ENCODE measurements at places on chromosomes 11 and 22.

DNA sequence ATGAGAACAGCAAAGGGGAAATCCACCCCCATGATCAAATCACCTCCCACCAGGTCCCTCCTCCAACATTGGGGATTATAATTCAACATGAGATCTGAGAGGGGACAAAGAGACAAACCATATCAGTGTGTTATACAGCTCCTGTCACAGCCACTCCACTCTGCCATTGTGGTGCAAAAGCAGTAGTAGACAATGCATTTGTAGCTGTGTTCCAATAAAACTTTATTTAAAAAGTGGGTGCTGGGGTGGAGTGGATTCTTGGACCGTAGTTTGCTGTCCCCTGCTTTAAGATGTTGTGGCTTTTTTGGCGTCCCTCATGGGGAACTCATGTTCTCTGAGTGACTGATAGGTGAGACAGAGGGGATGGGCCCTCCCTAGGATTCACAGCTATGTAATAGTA, 399.1 kb downstream of the SOX6 start:
- no peak for DNase-seq

- DNase-seq, result no peak
These were observed 121.6 kb downstream of the DDX10 start for GRCh38 chr11:108786281-108786990.

GRCh38 chr11:75403037-75403436, 3.7 kb downstream of the RPS3 start:
- no peak for DNase-seq

GRCh38 chr11:60150279-60150678, 32.6 kb downstream of the MS4A6A start:
- no peak for DNase-seq

GRCh38 chr11:61552108-61552635, 28.7 kb downstream of the SYT7 start:
- no peak for DNase-seq

DNA sequence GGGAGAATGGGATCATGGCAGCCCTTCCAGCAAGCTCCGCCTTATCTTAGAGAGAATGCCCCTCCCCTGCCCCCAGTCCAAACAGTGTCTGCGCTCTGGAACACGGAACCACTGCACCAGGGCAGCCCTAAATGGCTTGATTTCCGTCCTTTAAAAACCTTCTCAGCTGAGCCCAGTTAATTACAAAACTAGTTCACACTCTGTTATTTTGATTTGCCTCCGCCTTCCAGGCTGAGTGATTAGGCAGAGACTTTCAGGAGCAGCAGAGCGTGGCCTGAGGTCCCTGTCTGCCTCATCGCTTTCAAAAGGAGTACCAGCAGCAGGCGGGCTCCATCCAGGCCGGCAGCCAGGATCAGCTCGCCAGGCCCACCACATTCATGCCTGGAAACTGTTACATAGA, 313.0 kb downstream of the BRD1 start:
- no peak for DNase-seq

DNA sequence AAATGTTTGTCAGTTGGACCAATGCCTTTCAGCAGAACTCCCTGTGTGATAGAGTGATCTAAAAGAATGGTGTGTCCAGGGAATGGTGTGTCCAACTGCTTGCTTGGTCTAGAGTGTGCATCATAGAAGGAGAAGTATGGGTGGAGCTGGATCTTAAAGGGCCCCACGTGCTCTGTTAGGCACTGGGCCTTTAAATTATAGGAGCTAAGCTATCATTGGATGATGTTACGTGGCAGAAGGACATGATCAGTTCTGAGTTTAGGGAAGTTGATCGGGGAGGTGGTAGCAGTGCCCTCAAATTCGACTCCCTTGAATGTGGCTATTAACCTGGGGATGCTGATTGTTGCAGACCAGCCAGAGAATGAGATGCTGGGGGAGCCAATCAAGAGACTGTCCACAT, 16.4 kb downstream of the STX3 start:
- DNase-seq, result no peak

GRCh38 chr11:104625246-104625645, 273.0 kb downstream of the CASP12 start:
- DNase-seq, result no peak

GRCh38 chr11:77776455-77776854, 44.1 kb downstream of the RSF1 start:
- no peak for DNase-seq

DNA sequence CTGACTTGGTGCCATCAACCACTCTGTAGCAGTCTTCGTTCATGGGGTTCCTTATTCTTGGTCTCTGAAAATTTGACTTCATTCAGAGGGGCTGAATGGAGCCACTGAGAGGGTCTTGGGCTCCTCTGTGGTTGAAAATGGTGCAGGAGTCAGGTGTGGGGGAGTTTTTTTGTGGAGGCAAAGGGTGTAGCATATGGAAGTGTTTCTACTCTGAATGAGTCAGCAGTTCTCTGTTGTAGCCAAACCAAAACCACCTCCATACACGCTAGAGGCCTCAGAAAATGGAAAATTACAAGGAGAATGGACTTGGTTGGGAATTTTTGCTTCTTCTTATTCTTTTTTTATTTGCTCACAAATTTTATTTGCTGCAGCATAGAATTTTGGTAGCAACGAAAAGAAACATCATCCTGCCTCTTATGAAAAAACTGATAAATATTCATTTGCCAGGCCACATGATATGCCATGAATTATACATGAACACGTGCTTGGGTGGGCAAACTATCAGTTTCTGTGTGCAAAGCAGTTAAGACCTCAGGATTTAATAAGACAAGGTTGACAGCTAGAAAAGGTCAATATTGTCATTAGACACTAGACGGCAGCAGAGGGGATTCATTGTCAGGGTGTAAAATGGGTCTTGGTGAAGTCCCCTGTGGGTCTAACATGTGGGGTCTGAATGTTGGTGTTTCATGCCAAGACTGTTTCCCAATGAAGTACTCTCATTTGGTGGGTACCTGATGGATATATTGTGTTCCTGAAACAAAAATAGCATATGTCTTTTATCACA, 111.7 kb downstream of the MYO18B start:
- no peak for DNase-seq

DNA sequence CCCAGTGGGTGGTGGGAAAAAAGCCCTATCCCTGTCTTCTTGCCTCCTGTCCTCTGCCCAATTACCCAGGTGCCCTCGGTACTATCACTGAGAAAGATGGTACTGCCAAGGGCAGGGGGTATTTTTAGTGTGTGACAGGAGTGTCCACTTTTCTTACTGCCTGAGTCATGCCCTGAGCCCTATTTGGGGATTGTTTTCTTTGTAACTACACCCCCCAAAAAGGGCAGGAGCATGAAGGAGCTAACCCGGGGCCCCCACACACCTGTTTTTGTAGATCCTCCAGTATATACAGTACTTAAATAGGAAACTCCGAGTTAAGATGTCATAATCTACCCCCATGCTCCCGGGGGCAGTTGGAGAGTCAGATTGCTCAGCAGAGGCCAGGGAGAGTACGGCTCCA, 3.8 kb downstream of the SMTNL1 start:
- no peak for DNase-seq

- DNase-seq, result no peak
These were observed 339.1 kb upstream of the API5 start for GRCh38 chr11:42972741-42973140.

DNA sequence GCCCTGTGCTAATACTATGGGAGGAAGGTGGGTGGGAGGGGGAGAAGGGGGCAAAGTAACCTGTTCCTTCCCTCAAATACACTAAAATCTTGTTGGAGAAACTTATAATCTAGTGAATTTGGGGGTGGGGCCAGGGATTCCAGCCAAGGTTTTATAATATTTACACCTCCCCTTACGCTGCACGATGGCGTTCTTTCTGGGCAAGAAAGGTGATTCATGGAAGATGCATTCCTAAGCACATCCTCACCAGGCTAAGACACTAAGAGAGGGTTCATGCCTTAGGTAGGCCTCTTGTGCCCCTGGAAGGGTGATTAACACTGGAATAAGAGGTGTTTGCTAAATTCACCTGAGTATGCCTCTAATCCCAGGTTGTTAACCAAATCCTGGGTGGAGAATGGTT, 82.6 kb downstream of the BARX2 start:
- DNase-seq, result no peak

GRCh38 chr22:29457730-29458129, 19.3 kb downstream of the RFPL1 start:
- DNase-seq, result no peak

GRCh38 chr11:64226507-64227051, 505 bp downstream of the NUDT22 start:
- DNase-seq, result peak; percentile 77

DNA sequence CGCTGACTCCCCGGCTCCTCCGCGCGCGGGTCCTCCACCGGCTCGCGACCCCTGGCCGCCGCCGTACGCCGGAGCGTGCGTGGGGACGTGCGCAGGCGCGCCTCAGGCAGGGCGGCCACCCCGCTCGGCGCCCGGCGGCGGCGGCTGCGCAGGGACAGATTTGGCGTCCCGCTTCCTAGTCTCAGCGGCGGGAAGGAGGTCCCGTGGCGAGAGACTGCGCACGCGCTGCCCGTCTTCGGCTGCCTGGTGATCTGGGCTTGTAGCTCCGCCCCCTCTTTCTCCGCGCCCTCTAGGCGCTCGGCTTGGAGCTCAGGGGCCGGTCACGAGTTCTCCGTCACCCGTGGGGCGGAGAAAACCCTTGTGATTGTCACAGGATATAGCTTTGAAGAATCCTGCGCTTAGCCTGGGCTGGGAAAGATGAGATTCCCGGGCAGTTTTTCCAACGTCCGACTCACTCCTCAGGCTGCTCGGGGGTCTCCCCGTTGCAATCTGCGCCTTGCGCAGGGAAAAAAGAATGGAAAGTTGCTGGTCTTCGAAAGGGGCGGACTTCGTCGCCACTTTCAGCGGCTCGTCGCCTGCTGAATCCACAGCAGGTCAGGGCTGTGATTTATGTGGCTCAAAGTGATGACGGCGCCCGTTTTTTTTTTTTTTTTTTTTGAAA, at the start of gene PATL1:
Gene PATL1, minus strand, starts transcription at position 88 of the 661 bp plus-strand sequence. CDS start 142 bp downstream, outside the sequence.
- peak; percentile 99 for DNase-seq

GRCh38 chr11:81359476-81359875, 1374.2 kb downstream of the FAM181B start:
- no peak for DNase-seq

DNA sequence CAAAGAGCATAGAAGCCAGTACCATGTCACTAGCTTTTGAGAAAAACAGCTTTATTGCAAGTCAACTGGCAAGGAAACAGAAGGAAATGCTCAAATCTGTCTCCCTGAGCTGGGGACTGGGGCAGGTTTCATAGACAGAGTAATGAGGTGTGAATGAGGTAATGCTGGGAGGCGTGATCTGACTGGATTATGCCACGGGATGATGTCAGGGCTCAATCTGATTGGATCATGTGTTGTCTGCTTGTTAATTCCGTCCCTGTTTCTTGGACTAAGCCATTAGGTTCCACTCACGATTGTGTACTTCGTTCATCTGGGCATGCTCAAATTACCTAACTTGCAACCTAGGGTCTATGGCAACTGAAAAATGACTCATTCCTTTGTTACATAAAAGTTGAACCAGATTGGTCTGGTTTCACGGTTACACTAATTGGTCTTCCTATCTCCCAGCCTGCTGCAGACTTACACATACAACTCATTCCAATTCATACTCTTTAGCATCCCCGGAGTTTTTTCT, 20.2 kb upstream of the OR10A5 start:
- DNase-seq, result no peak

DNA sequence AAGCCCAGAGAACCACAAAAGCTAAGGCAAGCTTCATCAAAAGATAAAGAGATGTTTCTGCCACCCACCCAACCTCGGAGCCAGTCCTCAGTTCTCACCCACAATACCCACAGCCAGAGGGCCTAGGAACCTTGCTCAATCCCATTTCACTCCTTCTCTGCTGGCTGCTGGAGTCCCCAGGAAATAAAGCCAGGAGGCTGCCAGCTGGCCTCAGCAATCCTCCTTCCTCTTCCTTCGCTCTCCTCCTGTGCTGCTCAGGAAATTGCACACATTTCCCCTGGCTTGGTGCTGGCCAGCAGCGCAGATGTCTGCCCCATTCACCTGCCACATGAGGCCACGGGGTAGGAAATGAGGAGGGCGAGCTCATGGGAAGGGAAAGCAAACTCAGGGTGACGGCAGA, 91.8 kb upstream of the LDLRAD3 start:
- DNase-seq, result no peak

DNA sequence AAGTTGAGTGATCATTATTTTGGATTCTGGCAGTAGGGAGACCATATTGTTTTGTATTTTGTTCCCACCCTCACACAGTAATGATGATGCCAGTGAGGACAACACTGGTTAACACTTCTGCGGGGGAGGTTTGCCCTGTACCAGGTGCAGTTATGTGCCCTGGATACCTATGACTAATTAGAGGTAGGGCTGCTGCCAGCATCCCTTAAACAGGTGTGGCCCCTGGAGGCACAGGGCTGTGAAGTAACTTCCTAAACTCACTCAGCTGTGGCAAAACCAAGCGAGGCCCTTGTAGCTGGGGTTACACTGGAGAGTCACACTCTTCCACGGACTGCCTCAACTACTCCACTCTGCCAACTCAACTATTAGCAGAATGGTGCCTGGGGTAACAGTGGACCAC, 64.5 kb downstream of the MCM5 start:
- no peak for DNase-seq

DNA sequence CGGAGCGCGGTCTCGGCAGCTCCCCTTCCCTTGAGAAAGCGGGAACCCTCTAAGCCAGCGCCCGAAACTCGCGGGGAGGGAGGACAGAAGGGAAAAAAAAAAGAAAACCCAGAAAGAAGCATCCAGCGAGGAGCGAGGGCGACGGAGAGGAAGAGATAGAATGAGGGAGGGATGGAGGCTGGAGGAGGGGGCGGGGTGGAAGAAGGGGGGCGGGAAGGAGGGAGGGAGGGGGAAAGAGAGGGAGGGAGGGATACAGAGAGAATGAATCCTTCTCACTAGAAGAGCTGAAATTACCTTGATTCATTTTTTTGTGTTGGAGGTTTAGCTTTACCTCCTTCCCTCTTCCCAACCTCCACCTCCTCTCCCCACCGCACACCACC, 19.3 kb upstream of the BDNF start:
- DNase-seq, result no peak

DNA sequence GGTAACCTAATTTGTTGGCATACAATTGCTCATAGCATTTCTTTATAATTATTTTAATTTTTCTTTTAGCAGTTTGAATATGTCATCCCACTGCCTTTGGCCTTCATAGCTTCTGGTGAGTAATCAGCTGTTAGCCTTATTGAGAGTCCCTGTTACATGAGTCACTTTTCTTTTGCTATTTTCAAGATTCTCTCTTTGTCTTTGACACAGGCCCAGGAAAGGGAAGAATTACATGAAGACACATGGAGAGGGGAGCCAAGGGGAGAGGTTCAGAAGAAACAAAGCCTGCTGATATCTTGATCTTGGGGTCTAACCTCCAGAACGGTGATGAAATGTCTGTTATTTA, 418.2 kb downstream of the METTL15 start:
- no peak for DNase-seq

DNA sequence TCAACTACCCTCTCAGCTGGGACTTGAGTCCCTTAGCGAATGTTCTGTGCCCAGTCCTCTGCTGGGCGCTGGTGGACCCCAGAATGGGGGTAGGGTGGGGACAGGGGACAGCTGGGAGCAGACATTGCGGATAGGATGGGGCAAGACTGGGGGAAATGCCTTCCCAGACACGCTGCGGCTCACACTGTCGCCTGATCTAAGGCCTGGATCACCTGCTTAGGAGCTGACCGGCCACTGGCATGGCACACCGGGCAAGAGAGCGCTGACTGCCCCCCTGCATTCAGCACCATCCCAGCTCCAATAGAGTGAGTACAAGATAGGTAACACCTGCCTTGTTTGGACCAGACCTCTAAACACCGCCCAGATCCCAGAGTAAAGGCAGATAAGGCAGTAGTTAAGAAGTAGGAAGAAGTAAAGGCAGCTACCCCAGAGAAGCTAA, 1.4 kb downstream of the ARVCF start:
- DNase-seq, result no peak

- no peak for DNase-seq
These were observed 46.5 kb downstream of the SLC5A12 start for GRCh38 chr11:26675233-26675928.

Data from KG1 (cell line).